Stimulated activated CD4-positive, alpha-beta T cell treated with anti-CD3 and anti-CD28 coated beads, Interleukin-2, amount 100 ng/mL, for 4 hours (primary cell): ENCODE measurements at places on chromosomes 13 and 19.

DNA sequence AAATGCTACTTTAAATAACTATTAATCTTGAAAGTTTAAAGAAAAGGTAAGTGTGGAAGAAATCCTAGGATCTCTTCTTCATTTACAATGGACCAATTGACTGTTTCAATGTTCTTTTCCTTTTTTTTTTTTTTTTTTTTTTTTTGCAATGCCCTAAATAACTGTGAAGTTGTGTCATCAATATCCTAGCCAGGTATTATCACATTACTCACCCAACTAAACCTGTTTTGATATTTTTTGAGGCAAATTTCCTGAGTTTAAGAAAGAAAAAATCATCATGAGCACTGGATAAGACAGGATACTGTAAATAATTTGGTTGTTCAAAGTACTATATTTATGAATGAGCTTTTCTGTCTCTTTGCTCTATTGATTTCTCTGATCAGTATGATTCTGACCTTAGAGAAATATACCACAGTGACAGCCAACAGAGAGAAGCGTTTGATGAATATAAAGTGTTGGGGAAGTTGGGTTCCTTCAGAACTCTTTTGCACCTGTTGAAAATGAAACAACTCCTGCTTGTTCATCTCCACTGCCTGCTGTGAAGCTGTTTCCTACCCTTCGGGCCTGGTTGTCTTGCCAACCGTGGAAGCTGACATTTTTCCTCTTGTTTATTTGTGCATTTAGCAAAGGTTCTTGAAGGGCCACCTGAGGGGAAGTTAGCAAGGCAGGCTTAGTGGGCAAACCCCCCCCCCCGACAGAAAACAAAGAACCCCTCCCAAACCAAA, 1220.5 kb upstream of the SLC10A2 start:
- no peak for DNase-seq

DNA sequence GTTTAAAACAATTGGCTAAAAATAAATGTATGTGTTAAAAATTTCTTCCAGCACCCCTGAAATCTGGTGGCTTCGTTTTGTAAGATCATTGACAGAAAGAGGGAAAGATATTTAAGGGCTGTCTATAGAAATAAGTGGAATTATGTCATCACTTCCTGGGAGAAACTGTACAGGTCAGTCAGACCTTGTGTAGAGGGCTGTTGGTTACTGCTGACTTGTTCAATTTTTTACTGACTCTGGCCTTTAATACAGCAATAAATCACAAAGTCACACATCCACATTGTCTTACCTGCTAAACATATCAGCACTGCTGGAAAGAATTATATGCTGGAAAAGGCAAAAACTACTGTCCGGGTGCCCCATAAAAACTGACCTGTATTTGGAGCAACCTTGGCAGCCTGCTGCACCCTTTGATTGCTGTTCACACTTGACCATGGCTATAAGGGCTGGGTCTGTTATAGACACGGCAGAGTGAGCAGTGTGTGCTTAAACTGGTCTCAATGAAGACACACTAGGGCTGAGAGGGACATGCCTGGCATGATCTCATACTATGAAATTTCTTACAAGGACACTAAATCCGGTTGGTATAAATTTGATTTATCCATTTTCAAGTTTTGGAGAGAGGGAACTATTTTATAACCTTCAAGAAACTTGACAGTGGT, 162.1 kb downstream of the NHLRC3 start:
- DNase-seq, result no peak

DNA sequence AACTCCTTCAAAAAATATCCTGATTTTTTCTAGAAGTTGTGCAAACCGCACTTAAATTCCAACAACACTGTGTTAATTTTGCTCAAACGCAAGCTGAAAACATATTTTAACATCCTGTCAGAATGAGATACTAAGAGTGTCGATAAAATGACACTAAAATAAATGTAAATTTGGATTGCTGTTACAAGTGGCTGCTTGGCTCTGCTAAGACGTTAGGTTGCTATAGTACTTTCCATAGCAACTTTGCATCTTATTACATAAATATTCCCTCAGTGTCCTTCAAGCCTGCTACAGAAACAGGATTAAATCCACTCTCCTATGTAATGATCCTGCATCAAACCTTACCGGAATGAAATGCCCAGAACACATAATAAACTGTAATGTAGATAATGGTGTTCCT, 292.1 kb downstream of the DNAJC15 start:
- no peak for DNase-seq

DNA sequence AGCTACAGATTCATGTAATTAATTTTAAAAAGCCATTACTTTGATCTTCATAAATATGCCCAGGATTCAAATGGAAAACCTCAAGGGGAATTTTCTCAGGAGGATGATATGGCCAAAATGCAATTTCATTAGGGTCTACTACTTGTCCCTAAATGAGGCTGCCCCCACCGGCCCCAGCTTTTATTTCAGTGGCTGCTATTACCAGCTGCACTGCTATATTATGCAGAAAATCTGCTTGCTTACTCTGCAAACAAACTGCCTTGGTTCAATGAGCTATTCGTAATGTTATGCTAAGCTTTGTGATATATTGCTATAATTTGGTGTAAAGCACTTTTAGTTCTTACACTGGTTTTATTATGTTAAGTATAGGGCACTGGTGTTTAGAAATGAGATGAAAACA, 137.3 kb upstream of the TMTC4 start:
- DNase-seq, result no peak

DNA sequence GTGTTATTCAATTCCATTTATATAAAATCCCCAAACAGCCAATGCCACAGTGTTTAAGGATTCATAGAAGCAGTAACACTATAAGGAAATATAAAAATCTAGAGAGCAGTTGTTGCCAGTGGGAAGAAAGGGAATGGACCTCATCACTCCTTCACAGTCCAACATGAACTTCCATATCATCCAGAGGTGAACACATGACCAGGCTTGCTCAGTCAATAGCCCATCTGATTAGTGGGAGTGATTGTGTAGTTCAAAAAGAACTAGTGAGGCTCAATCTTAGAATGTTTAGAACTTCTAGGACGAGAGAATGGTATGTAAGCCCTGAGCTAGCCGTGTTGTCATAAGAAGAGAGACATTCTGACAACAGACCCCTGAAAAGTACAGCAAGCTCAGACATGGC, 314.1 kb downstream of the LIG4 start:
- DNase-seq, result no peak

- DNase-seq, result no peak
These were observed 129.8 kb downstream of the DLEU7 start for GRCh38 chr13:50713523-50714248.

DNA sequence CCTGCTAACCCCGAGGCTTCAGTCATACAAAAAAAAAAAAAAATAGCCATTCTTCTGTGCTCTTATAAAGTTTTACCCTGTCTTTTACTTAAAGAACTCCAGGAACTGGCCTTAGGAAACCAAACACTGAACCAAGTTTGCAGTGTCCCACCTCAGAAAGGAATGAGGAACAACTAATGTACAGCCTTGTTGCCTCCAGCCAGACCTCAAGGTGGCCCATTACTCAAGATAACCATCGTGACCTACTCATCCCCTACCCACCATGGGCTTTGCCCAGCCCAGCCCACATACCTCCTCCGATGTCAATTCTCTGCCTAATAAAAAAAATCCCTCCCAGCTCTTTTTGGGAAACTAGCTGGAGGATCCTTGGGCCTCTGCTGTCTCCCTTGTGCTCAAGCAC, 133.2 kb downstream of the STARD13 start:
- no peak for DNase-seq

DNA sequence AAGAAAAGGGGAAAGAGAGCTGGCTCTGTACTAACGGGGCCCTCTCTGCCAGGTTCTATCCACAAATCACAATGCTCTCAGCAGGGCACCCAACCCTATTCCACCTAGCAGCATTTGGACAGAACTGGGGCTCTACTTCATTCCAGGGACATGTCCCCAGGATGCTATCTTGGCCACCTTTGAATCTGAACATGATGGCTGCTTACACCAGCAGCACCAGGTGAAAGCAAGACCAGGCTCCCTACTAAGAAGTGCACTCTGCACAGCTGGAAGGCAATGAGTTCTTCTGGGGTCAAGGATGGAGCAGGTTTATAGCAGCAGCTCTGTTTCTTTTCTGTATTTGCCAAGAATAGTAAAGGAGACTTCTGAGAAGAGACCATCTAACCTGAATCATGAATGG, 222.4 kb downstream of the DACH1 start:
- no peak for DNase-seq

DNA sequence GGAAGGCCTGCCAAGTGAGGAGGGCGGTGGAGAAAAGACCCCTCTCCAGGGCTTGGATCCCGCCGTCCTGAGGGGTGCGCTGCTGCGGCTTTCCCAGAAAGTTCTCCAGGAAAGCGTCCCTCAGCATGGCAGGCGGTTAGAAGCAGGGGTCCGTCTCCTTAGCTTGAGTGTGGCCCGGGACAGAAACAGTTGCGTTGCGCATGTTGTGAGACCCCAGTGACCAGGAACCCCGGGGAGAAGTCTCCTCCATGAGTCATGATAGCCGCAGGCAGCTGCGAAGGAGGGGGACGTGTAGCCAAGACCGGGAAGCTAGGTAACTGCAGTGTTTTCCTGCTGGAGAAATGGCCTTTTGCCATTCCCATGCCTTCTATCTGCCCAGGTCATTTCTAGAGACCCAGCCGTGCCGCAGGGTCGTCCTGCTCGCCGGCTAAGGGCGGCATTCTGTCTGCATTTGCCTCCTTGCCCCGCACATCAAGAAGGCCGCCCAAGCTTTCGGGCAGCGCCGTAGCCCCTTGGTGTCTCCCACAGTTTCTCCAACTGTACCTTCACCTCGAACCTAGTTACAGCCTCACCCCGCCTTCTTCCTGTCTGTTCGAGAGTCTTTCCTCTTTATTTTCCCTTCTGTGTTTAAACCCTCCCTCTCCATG, 64.3 kb downstream of the TM9SF2 start:
- DNase-seq, result no peak

DNA sequence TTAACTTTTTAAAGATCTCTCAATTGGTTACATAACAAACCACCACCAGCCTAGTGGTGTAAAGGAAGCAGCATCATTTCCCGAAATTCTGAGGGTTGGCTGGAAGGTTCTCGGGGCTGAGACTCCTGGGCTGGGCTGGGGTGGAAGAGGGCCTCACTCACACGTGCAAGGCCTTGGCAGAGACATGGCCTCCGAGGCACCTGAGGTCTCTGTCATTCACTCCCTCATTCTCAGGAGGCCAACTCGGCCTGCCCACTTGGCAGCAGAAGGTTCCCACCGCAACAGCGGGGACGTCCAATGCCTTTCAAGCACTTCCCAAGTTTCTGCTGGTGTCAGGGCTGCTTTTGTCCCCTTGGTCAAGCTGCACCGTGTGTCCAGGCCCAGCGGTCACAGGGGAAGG, 18.6 kb upstream of the RASA3 start:
- no peak for DNase-seq

- no peak for DNase-seq
These were observed 46.0 kb downstream of the MICU2 start for GRCh38 chr13:21557995-21558394.

DNA sequence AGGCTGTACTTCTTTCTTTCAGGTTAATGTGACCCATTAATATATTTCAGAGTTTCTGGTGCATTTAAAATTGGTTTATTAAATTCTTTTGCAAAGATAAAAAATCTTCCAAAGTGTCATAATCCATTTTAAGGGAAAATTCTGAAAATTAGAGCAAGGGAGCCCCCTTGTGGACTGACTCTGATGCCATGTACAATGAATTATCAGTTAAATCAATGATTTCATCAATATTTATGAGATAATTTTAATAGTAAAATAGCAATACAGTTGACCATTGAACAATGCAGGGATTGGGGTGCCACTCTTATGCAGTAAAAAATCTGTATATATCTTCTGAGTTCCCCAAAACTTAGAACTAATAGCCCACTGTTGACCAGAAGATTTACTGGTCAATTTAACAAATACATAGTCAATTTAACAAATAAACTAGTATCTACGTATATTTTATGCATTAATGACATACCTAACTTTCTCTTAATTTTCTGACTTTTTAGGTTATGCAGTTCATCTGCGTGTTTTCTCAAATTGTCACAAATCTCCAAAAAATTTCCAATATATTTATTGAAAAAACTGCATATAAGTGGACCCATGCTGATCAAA, 479.1 kb upstream of the MIR17HG start:
- no peak for DNase-seq

DNA sequence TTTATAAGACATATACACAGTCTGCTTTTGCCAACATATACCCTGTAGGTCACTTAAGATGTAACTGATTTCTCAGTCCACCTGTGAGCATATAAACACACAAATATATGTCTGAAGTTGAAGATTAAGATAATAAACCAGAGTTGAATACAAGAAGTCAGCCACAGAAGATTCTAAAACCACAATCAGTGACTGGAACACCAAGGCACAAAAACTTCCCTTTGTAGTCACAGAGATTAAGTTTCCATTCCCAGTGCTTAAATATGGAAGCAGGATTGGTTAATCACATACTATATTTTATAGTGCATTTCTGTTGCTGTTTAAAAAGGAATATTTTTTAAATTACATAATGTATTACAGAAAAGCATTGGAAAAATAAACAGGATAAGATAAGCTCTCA, 39.9 kb downstream of the MTMR6 start:
- DNase-seq, result no peak

DNA sequence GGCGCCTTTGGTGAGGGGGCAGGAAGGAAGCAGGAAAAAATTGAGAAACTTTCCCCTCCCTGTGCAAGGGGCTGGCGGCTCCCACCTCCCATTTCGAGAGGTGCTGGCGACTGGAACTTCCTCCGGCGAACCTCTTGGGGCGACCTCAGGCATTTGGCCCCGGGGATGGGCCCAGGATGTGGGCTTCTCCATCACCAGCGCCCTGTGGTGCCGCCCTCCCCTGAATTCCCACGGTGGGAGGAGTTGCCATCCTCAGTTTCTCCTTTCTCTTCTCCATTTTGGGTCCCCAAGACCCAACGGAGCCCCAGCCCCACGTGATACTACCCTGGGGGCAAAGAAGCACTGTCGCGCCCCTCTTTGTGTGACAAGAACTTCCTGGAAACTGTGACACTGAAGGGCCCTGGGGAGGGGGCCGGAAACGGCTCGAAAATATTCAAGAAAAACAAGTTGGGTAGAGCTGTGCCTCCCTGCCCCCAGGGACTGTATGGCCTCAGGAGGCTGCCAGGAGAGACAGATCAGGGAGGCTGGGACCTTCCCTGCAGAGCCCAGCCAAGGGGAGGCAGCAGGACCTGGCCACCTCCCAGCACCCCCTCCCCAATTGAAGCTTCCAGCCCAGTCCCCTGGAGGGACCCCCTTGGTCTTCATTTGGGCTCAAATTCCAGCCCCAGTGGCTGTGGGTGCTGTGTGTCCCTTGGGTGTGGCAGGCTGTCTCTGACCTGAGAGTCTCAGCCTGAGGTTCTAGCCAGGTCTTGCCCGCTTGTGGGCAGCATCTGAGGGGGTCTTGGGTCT, 16.2 kb upstream of the AP1M2 start:
- peak; percentile 72 for DNase-seq

DNA sequence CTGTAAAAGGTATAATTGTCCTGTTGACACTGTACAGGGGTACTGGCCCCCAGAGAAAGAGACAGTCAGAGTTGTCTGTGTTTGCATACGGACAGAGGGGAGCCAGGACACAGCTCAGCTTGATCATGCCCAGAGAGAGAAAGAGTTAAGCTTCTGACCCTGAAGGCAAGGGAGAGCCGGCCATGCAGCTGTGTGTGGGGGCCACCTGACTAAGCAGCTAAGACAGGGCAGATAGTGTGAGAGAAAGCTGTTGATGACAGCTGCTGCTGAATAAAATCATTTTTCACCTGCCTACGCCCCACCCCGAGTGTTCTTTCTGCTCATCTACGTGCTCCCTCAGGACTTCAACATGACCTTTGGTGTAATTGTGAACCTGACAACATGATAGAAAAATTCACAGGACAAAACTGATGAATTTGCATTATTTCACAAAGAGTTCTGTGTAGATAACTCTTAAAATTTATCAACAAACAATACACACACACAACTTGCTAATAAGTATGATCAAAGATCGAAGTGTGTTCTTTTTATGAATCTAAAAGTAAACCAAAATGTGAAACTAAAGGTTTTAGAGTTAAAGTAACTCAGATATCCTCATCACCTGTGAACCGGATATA, 1294.3 kb upstream of the ATXN8OS start:
- no peak for DNase-seq
